Left lung (tissue), 14 donors: ENCODE measurements at places on chromosomes 3 and 15. TPM values are rescaled to one million over a fixed set of nuclear protein-coding genes. Genes with fewer than 3 reads are reported as not detected.

The TLR9 gene
- total RNA-seq, result 1.5 TPM

DNA sequence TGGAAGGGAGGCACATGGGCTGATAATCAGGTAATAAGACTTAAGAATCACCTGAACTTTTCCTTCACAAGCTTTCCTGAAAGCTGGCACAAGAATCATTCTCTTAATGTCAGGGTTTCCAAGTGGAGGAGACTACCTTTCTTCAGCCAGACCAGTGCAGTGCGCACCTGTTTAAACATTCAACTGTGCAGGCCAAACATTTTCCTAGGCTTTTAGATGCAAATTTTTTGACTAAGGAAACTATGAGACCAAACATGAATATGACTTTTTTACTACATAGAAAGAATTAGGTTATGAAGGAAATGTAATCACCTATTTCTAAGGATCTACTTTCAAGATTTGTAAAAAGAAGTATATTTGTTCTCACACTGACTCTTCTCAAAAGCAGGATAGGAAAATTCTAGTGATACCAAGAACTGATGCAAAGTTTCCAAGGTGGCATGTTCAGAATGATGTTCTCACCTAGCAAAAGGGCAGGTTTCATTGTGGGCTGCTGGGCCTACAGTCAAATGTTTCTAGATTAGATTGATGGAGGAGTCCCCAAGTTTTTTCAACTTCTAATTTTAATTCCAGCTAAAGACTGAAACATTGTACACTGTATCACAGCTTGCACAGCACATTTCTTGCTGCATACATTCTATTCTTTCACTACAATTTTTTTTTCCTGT is 339.1 kb downstream of the TIGIT start:
- no peak overlapping the region for H3K27ac ChIP-seq
- no peak overlapping the region for H3K4me3 ChIP-seq
- no peaks in the 10 kb centered on the region for H3K36me3 ChIP-seq
- no peaks in the 10 kb centered on the region for H3K27me3 ChIP-seq
- no peaks in the 10 kb centered on the region for H3K4me1 ChIP-seq

GRCh38 chr3:72582963-72583362 is 265.3 kb downstream of the SHQ1 start:
- DNase-seq, result no peak
- no peaks in the 10 kb centered on the region for H3K36me3 ChIP-seq
- no peak overlapping the region for H3K4me3 ChIP-seq
- no peak overlapping the region for H3K27ac ChIP-seq
- H3K27me3 ChIP-seq, result no peaks in the 10 kb centered on the region
- no peaks in the 10 kb centered on the region for H3K4me1 ChIP-seq

The C2CD4B gene
- total RNA-seq, result 4.2 TPM

The CPNE9 gene
- 0.21 TPM for total RNA-seq

DNA sequence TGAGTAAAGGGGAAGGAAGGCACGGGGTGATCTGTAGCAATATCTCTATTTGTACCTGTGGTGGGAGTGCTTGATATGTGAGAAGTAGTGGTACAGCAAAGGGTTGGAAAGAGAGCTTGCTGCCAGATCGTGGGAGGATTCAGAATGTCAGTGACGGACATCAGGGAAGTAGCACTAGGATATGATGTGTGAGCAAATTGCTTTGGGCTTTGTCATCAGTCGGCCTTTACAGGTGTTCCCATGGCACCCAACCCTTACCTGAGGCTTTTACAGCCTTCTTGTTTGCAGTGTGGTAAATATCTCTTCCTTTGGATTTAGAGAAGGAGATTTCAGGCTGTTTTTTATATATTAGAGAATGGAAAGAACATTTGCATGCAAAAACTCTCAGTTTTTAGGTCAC is 29.8 kb downstream of the IL1RAP start:
- DNase-seq, result no peak
- no peak overlapping the region for H3K4me3 ChIP-seq
- H3K27ac ChIP-seq, result no peak overlapping the region
- H3K4me1 ChIP-seq, result no peaks in the 10 kb centered on the region

The FES gene
- total RNA-seq, result 65.2 TPM

The SEMA4B gene
- total RNA-seq, result 41.3 TPM

DNA sequence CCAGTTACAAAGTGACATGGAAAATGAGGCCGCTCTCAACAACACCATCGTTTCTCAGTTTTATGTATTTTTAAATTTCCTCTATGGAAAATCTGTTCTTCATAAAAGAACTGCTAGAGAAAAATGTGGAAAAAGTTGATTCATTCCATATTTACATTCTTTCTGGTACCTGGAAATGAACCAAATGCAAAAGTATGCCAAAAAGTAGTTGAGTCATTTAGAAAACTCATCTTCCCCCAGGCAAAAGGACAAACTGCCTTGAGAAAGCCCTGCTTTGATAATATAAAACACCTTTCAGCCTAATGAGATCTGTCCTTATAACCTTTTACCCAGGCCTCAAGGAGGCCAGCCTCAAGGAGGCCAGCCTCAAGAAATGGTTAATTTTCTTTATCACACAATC is 283.0 kb upstream of the VEPH1 start:
- no peak overlapping the region for H3K27ac ChIP-seq
- no peak for DNase-seq
- no peaks in the 10 kb centered on the region for H3K36me3 ChIP-seq
- H3K27me3 ChIP-seq, result no peaks in the 10 kb centered on the region
- H3K4me1 ChIP-seq, result no peaks in the 10 kb centered on the region

The CASR gene
- total RNA-seq, result 0.16 TPM

DNA sequence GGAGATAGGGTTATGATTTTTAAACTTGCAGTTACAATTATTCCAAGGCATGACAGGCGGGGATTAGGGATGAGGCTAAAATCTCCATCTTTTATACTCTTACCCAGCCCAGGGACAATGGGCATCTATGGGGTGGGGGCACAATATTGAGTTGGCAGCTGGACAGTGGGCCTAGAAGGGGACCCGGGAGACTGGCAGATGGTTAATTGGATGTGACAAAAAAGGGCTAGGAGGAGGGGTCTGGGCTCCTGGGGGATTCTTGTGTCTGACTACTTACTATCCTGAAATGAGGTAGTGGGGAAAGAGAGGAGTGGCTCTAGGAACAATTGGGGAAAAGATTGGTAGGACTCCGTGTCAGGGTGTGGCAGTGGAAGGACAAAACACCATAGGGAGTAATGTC is 53.0 kb upstream of the ROPN1 start:
- H3K4me1 ChIP-seq, result no peaks in the 10 kb centered on the region
- H3K27me3 ChIP-seq, result no peaks in the 10 kb centered on the region
- no peak overlapping the region for H3K4me3 ChIP-seq
- no peak overlapping the region for H3K27ac ChIP-seq
- H3K36me3 ChIP-seq, result no peaks in the 10 kb centered on the region

- H3K4me3 ChIP-seq, result no peak overlapping the region
- no peaks in the 10 kb centered on the region for H3K4me1 ChIP-seq
Observed at GRCh38 chr3:15015456-15015855, 49.7 kb downstream of the MRPS25 start.

GRCh38 chr15:52162260-52162659 is 28.9 kb downstream of the GNB5 start:
- H3K4me1 ChIP-seq, result no peaks in the 10 kb centered on the region
- no peak for DNase-seq
- no peak overlapping the region for H3K4me3 ChIP-seq
- no peaks in the 10 kb centered on the region for H3K27me3 ChIP-seq
- H3K36me3 ChIP-seq, result peaks cover 9% of the 10 kb centered on the region
- no peak overlapping the region for H3K27ac ChIP-seq

The ANKRD34C gene
- not detected for total RNA-seq

GRCh38 chr3:158451405-158452055 is 119.5 kb upstream of the MLF1 start:
- no peaks in the 10 kb centered on the region for H3K27me3 ChIP-seq
- no peak for DNase-seq
- no peaks in the 10 kb centered on the region for H3K36me3 ChIP-seq
